Right renal cortex interstitium (tissue), 3 donors: ENCODE measurements at places on chromosomes 2 and 18.

DNA sequence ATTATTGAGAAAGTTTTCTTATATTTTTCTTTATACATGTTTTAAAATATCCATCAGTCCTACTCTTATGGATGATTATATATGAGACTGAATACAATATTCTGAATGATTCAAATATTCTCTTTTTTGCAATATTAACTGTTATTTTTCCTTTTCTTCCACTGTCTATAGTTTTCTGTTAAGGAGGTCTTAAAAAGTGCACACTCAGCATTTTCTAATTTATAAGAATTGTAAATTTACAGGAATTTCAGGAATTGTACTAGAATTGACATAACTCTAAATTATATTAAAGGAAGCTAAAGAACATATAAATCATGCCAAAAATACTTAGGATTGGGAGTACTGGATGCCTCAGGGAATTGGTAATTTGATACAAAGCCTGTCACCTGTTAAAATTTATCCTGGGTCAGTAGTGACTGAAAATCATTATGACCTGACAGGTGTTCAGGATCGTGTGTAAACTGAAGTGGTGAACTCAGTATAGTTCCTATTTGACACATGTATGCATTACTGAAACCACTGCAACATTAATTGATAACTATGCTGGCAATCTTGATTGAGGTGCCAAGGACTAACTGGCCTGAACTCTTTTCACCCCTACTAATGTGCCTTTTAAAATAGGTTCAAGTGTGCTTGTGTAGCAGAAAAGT, 30.4 kb downstream of the MSTN start:
- peak; percentile 6 for DNase-seq

DNA sequence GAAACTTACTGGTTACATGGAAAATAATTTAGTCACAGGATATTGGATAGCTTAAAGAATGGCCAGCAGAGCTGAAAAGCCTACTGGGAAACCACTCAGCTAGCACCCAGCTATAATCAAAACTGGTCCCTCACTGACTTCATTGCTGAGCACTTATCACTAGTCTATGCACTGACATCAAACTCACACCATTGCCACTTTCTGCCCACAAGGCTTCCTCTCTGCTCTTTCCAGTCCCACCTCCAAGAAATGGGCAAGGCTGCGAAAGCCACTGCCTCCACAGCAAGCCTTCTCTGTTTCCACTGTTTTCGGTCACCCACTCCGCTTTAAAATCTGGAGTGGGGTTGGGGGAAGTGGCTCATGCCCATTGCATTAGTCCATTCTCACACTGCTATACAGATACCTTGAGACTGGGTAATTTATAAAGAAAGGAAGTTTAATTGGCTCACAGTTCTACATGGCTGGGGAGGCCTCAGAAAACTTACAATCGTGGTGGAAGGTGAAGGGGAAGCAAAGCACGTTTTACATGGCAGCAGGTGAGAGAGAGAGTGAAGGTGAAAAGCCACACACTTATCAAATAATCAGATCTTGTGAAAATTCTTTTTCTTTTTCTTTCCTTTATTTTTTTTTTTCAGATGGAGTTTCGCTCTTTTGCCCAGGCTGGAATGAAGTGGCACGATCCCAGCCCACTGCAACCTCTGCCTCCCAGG, 77.0 kb upstream of the CERS6 start:
- no peak for DNase-seq

DNA sequence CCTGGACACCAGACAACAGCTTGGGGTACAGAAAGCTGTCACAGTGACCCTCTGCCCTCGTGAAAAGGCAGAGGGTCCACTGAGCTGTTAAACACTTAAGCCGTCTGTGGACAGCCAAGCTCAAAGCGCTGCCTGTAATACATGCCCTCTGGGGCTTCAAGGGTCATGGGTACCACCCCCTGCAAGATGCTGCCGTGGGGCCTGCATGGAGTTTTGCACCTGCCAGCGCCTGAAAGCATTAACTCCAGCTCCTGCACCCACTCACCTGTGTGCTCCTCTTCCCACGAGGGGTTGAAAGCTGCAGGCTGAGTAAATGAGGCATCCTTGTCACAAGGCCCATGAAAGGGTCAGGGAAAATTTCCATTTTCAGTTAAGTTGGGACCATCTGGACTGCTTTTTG, 70.6 kb upstream of the PHLPP1 start:
- no peak for DNase-seq

- DNase-seq, result no peak
Observed at GRCh38 chr2:116435648-116436047, 1378.8 kb upstream of the DDX18 start.

- DNase-seq, result no peak
Observed at GRCh38 chr2:29819570-29819969, 101.8 kb downstream of the ALK start.

DNA sequence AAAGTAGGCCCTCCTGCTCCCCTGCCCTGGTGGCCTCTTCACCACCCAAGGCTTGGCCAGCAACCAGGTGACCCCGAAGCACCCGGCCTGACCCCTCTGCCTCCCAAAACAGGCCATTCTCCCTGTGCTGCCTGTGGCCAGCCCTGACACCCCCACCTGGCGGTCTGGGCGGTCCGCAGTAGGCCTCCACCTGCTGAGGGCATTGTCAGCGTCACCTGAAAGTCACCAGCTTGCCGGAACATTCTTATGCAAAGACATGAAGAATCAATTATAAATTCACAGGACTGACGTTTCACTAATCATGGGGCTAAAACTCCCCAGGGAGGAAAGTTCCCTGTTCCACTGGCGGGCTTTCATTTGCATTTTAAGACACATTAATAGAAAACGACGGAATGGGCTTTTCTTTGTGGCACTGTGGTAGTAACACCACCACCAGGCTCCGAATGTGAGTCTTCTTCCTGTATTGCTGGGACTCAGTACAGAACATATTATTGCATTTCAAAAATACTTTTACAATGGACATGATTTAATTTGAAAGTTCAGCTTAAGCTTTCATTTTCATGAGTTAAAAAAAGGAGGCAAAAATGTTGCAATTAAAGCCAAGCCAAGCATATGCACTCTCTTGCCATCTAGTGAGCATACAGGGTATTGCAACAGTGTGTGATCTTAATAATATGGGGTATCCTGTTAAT, 57.4 kb downstream of the ADI1 start:
- no peak for DNase-seq

- no peak for DNase-seq
Observed at GRCh38 chr2:164335947-164336346, 285.3 kb downstream of the GRB14 start.

DNA sequence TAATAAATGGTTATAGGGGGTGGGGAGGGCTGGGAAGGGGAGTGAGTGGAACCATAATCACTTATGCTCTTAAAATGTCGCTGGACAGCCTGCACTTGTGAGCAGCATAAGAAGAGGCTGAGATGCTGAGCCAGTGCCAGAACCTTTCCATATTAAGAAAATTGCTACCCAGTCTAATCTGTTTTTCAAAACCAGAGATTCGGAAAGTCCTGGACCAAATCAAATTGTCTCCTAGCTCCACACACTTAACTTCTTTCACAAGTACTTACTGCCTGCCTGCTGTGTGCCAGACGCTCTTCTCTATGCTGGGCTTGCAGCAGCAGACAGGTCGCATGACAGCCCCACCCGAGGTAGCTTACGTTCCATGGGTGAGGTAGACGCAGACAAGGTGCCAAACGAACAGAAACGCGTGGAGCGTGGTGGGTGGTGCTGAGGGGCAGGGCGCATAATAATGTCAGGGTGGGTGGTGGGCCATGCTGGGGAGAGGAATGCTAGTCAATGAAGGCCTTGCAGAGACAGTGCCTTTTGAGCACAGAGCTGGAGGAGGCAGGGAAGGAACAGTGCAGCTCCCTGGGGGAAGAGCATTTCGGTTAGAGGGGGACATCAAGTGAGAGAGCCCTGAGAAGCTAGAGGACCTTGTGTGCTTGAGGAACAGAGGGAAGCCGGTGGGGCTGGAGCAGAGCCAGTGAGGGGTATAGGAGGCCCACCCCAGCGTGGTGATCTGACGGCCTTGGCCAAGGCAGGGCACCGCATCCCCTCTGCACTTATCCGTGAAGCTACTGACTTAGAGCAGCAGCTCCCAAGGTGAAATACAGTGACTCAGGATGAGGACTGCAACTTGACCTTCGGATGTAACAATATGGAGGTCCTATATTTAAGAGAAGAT, 123.5 kb upstream of the DAPL1 start:
- no peak for DNase-seq

GRCh38 chr2:10171006-10171800, 48.7 kb downstream of the RRM2 start:
- no peak for DNase-seq

- DNase-seq, result no peak
Observed at GRCh38 chr2:174486563-174487107, at the start of gene GPR155. Gene GPR155 (minus strand): TSS chr2:174487029. CDS start chr2:174481956, 5,073 bp downstream.

DNA sequence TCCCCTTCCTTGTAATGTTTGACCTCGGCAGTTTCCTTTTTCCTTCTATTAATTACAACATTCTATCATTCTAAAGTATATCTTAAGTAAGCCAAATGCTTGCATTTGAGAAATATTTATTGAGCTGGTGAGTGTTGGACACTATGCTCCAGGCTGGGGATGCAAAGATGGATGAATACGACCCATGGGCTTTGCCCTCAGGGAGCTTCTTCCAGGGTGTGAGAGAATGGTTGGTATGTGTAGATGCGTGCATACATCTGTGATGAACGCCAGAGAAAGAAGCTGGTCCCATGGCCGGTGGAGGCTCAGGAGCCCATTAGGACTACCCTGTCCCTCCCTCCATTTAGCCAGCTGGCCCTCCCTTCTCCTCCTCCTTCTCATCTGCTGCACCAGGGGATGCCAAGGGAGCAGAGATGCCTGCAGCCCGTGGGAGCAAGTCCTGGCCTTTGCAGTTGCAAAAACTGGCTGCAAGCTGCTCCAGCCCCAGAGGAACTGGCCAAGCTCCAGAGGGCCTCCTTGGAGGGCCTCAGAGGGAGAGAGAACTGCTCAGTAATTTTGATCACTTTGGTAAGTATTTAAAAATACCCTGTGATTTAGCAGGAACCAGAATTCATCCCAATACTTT, 65.7 kb upstream of the FOSL2 start:
- no peak for DNase-seq
